ENCODE measurements at places on chromosomes 4 and X.

- no peak for DNase-seq
Measured at GRCh38 chr4:151950993-151951670, 190.3 kb upstream of the GATB start.

DNA sequence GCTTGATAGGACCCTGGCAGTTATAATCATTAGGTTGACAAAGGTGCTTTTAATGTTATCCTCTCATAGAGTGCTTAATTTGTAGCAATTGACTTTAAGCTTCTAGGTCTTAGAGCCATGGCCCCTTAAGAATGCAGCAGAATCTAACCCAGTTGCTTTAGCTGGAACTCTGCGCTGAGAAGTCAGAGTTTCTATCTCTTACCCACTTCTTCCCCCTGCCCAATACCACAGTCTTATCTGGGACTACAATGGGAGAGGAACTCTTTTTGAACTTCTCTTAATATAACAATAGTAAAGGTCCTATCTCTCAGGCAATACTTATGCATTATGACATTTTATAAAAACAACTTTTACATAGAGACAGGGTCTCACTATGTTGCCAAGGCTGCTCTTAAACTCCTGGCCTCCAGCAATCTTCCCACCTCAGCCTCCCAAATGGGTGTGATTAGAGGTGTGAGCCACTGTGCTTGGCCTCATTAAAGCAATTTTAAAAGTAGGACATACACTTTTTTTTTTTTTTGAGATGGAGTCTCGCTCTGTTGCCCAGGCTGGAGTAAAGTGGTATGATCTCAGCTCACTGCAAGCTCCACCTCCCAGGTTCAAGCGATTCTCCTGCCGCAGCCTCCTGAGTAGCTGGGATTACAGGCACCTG is 1.8 kb downstream of the TLR10 start:
- DNase-seq = no peak

GRCh38 chr4:63529581-63530337 is 879.5 kb downstream of the TECRL start:
- DNase-seq = no peak

- DNase-seq = no peak
Measured at GRCh38 chr4:54547299-54548097, 110.3 kb upstream of the KIT start.

DNA sequence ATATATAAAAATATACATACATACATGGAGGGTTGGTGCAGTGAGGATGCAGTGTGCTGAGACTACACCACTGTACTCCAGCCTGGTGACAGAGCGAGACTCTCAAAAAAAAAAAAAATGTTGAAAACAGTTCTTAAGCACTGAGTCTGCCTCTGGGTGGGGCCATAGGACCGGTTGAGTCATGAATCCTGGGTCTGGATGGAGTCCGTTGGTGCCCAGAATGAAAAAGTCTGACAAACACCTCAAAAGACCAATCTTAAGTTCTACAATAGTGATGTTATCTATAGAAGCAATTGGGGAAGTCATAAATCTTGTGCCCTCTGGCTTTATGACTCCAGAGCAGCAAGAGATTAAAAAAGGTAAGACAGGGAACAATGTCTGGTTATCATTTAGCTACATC is 70.4 kb downstream of the FGFBP1 start:
- no peak for DNase-seq

DNA sequence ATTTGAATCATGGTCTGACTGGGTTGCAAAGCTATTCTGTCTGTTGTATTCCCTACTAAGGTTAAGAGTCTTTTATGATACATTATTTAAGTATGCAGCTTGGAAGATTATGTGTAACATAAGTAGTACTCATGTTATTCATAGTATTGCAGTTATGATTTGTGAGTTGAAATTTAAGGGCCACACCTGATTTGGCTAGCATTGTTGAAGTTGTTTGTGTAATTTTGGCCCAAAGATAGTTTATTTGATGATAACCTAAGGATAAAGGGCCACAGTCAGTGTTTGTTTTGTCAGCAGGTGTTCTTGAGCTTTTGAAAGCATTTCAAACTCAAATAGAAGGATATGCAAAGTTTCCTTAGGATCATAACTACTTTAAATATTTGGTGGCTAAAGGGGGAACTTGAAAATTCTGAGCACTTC is 38.9 kb downstream of the NUDT9 start:
- DNase-seq = no peak

- DNase-seq = no peak
Measured at GRCh38 chrX:12903646-12904045, 2.8 kb upstream of the TLR8 start.

DNA sequence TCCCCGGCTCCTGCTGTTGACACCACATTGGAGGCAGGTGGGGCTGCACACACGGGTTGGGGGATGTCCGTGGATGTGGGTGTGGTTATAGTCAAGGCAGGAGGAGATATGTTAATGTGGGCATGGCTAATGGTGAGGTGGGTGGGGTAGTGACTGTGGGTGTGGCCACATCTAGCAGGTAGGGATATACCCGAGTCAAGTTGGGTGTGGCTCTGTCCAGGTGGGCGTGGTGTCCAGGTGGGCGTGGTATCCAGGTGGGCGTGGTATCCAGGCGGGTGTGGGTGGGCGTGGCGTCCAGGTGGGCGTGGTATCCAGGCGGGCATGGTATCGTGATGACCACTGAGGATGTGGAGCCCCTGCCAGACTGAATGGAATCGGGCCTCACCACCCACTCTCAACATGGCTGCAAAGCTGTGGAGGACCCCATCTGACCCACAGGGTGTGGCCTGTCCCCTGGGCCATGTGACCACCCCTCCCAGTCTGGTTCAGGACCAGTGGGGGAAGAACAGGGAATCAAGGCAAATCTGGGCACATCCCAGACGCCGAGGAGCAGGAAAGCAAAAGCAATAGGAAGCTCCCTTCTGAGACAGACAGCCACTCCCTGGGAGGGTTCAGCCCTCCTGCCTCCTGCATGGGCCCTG is 21.0 kb downstream of the MAN2B2 start:
- no peak for DNase-seq

DNA sequence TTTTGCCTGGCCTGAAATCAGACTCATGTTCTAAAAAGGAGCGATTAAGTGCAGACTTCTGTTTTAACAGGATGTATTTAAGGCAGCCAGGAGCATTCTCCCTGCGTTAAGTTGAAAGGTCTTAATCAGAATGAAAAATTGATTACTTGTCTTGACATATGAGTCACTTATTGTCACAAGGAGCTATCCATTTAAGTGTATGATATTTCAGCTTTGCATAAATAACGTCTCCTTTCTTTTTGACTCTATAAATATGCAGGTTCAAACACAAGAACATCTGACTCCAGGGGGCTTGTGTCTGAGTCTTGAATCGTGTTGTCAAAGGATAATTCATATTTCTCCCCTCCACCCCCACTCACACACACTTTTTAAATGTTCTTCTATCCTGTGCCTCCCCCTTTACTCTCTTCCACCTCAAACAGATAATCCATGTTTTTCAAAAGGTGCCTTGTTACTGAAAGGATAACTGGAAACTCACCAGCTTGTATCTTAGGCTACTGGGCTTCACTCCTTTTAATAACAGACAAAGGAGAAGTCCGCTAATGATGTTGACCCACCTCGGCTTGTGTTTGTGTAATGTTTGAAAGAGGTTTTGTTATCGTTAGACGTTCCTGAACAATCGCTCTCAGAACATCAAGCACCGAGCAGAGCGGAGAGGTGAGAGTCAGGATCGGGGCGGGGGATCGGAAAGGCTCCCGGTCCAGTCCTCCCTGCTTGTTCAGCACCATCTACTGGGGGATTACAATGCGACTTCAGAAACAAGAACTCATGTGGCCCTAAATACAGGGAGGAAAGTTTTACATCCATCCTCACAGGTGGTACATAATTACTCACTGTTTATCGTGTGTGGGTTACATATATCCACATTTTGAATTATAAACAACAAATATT is 107.5 kb upstream of the RPL34 start:
- DNase-seq = no peak

- DNase-seq = no peak
Measured at GRCh38 chr4:72857787-72858186, 211.7 kb downstream of the COX18 start.

DNA sequence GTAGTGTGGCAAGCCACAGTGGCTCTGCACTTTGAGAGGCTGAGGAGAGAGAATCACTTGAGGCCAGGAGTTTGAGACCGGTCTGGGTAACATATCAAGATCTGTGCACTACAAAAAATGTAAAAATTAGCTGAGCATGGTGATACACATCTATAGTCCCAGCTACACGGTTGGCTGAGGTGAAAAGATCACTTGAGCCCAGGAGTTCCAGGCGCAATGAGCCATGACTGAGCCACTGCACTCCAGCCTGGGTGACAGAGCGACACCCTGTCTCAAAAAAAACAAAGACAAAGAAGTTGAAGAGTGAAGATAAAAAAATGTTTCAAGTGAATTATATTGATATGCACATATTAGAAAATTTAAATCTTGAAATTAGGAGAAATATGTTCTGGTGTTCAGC is 46.3 kb downstream of the SULT1B1 start:
- DNase-seq = no peak

Measured in coronary artery (tissue), 2 donors.